Fibroblast of the aortic adventitia (primary cell): ENCODE measurements at places on chromosomes 13 and 19.
A peak's percentile ranks its signal among the peaks of the same experiment; 100 is the strongest.

- DNase-seq: peak; percentile 0
These were observed 146.3 kb downstream of the GPC5 start for GRCh38 chr13:91544723-91545122.

DNA sequence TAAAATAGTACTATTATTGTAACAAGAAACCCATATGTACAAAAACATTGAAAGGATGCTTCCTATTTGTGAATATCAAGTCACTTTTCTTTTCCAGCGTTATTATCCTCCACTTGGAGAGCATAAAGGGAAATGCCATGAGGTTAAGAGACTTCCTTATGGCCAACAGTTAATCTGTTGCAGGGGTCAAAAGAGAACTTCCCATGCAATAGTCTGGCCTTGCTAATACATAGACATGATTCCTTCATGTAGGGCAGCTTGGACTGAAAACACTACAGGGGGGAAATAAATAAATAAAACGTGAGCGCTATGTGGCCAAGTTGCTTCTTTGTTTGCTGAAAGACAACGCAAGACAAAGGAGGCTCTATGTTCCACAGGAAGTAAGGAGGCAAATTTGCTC, 269.1 kb upstream of the EDNRB start:
- no peak for DNase-seq

- DNase-seq: no peak
These were observed 9.9 kb downstream of the LTBP4 start for GRCh38 chr19:40611096-40611495.

DNA sequence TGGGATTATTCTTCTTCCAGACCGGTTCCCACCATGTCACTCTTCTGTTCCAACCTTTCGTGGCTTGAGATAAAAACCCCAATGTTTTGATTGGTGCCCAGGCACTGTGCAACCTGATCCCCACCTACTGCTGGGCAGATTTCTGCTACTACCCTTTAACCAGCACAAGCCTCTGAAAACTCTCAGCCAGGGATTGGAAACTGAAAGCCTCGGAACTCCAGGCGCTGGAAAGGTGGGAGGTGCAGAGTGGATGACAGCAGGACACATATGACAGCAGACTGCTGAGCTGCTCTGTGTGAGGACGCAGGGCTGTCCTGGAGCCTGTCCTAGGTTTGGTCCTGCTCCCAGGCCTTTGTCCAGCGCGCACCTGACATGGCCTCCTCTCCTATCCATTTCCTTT, 68.5 kb upstream of the GTF3A start:
- no peak for DNase-seq

DNA sequence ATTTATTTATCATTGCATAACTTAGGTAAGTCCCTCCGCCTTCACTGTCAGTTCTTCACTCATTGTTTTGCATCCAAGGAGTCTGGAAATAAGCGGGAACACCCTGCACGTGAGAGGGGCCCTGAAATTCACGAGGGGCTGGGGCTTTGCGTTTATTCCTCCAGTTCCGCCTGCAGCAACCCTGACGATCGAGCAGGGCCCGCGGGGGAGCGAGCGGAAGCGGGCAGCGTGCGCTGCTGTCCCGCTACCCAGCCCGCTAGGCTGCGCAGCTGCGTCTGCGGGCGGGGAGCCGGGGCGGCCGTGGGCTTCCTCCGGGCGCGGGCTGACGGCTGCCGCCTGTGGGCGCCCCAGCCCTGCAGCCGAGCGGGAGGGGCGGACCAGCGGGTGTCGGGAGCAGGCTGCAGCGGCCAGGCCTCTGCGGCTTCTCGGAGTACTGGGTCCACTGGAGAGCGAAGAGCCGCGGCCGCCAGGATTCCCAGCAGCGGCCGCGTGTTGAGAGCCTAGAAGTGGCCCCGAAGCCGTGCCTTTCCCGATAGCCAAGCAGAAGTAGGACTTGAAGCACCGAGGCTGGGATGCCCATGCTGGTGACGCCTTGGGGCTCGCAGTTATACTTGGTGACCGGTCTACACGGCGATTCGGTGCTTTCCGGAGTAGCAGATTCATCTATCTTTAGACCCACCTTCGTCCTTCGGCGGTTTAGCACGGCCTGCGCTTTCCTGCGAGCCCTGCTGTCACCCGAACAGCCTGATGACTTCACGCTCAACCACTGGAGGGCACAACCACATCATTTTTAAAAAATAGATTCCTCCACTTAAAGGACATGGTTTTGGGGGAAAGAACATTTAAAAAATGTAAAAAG, 32.9 kb upstream of the SACS start:
- peak; percentile 86 for DNase-seq
